ENCODE measurements at places on chromosomes 11 and 22.

GRCh38 chr11:3942956-3943497 lies 87.6 kb downstream of the STIM1 start:
- no peak for DNase-seq

- no peak for DNase-seq
These were observed 43.6 kb downstream of the TMEM135 start for GRCh38 chr11:87081358-87081757.

GRCh38 chr11:112650527-112650926 lies 310.7 kb upstream of the NCAM1 start:
- no peak for DNase-seq

DNA sequence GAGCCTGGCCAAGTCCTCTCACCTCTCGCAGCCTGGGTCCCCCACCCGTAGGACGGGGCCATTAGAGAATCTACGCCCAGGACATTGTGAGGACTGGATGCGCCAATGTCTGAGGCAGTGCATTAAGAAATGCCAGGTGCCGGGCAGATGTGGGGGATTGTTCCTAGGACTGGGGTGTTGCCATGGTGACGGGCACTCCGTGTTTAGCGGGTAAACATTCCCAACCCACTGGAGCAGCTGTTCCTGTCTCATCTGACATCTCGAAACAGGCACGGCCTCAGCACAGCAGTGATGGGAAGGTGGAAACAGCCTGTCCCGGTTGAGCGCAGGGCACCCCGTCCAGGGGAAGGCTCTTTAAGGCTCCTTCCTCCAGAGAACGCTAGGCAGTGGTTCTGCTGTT lies 99.6 kb upstream of the RTL6 start:
- DNase-seq, result peak; percentile 78

- no peak for DNase-seq
These were observed 163.4 kb downstream of the INSC start for GRCh38 chr11:15278128-15278527.

- no peak for DNase-seq
These were observed 103.1 kb downstream of the LDLRAD3 start for GRCh38 chr11:36046932-36047331.

DNA sequence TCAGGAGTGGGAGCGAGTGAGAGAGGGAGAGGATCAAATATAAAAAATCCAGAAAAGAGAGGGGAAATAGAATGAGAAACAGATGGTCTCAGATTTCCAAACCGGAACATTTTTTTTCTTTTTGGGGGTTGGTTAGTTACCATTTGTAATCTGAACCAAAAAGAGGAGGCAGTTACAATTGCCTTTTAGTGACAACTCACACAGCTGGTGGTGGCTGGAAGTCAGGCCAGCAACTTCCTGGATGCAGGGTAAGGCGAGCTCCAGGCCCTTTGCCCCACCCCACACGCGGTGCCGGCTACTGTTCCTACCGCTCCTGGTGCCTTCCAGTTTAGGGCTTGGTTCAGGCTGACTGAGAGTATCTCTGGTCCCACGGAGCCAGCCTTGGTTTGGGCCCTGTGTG lies 21.0 kb upstream of the UBASH3B start:
- DNase-seq, result peak; percentile 30

- DNase-seq, result peak; percentile 90
These were observed 88.3 kb upstream of the MTMR2 start for GRCh38 chr11:96012086-96012824.

DNA sequence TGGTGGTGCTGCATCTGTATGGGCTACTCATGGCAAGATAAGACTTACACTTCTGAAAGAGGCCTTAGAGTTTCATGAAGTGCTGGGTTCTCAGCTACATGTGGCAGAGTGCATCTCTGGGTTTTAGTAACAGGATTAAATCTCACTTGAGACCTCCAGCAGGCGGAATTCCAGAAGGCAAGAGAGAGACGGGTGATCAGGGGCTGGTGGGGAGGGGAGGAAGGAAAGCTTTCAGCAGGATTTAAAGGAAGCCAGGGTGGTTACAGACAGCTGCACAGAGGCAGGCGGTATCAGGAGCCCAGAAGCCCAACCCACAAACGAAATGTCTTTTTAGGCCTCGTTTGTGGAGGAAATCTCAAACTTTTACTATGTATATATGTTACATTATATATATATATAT lies 56.2 kb upstream of the CD82 start:
- DNase-seq, result no peak

DNA sequence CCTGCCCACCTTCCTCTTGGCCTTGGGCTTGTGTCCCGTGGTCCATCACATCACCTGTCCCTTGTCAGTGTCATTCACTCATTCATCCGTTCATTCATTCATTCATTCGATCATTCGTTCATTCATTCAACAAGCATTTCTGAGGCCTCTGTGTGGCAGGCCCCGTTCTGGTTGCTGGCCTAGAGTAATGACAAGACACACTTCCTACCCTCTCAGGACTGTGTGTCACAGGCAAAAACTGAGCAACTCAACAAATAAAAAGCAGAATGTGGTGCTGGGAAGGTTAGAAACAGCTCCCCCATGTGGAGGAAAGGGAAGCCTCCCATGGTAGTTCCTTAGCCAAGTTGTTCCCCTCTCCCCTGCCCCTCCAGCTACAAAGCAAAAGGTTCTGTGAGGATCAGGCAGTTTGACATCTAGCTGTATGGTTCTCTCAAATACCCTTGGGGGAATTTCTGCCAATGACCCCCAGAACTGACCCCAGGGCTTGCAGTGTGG lies 1.6 kb upstream of the OMP start:
- DNase-seq, result no peak

GRCh38 chr11:74937696-74938475 lies 11.0 kb downstream of the XRRA1 start:
- no peak for DNase-seq

GRCh38 chr11:92844197-92844596 lies 125.3 kb upstream of the MTNR1B start:
- no peak for DNase-seq

GRCh38 chr11:2580061-2580421 lies 119.8 kb downstream of the KCNQ1OT1 start:
- DNase-seq, result no peak

DNA sequence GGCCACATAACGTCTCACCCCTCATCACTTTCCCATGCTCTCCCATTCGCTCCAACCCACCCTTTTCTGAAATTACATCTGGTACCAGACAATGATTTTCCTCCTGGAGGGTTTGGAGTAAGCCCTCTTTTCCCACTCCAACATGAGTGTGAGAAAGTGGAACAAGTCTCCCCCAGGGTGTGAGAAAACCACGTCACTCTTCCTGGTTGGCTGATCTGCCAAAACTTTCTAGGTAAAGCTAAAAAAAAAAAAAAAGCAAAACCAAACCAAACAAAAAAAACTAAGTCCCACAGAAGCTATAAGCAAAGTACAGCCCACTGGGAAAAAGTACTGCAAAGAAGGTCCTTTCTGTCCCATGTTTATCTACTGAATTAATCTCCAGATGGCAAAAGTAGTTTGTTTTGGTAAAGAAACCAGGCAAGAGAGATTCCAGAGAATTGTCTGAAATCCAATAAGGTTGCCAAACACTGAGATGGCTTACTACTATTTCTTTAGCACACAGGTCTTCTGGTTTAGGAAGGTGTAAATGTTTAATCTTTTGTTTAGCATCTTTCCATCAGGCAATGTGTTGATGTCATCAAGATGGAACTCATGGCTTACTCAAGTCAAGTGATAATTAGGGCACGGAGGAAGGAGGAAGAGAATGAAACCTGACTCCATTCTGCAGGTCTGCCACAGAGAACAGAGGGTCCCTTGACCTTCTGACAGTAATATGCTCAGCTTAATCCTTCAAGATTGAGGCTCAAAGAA lies 395.6 kb downstream of the LARGE1 start:
- no peak for DNase-seq

- no peak for DNase-seq
These were observed 549.3 kb downstream of the METTL15 start for GRCh38 chr11:28657378-28658030.

GRCh38 chr11:94845622-94846021 lies 77.5 kb downstream of the AMOTL1 start:
- DNase-seq, result no peak

DNA sequence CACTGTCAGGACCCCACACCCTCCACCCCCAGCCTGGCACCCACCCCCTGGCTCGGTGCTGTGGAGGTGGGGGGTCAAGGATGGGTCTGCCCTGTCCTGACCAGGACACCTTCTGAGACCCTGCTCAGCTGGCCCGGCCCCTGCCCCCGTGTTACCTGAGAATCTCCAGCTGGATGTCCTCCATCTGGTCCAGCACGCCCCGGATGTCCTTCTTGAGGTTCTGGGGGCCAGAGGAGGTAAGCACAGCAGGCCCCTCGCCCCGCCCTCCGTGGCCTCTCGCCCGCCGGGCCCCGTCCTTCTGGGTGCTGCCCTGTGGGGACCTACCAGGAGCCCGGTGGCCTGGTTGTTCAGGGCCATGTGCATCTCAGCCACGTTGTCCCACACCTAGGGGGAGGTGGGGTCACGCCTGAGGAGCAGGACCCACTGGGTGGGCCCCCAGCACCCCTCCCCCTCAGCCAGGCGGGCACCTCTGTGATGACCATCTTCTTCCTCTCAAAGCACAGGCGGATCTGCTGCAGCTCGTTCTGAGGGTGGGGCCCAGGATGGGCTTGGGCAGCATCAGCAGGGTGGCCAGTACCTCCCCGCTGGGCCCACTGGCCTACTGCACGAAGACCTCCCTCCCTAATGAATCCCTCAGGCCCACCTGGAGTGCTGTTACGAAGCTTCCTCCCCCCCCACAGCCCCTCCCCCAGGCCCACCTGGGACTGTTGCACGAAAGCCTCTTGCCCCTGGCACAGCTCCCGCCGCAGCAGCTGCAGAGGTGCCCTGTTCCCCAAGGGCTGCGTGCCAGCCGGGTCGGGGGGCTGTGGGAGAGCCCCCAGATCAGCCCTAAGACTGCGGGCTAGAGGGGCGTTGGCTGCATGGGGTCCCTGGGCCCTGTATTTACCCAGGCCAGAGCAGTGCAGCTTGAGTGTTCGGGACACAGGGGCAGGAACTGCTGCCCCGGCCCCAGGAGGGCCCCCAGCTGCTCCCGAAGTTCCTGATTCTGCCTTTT lies 1.3 kb downstream of the CCDC188 start:
- DNase-seq, result no peak

DNA sequence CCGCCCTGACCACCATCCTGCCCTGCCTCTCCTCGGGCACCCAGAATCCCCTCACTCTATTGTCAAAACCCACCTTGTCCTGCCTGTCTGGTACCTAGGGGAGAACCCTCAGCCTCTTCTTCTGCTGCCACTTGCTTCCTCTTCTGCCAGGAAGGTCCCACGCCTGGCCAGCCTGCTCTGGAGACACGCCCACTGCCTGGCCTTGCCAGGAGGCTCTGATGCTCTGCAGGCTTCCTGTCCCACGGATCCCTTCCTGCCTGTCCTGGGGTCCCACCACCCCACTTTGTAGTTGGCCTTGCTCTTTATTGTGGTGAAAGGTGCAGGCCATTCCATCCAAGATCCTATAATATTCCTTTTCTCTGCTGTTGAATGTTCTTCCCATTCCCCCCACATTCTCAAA lies 63.4 kb downstream of the BMAL1 start:
- DNase-seq, result no peak

GRCh38 chr22:35346596-35347220 lies 34.2 kb upstream of the HMOX1 start:
- DNase-seq, result no peak

DNA sequence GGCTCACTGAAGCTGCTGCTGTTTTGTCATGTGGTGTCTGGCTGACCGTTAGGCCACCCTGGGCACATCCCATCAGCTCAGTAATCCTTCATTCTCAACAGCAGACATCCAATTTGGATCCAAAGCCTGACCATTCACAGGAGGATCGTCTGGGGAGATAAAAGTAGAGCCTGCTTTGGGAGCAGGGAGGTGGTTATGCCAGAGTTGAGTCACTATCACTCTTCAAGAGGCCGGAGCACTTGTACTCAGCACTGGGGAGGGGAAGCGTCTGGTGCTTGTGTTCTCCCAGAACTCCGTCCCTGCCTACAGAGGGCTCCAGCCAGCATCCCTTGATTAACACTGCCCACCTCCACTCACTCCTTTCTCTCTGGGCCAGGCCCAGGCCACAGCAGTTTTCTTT lies 382.6 kb downstream of the OPCML start:
- no peak for DNase-seq

GRCh38 chr11:64723907-64724862 lies 1.2 kb upstream of the NRXN2 start:
- DNase-seq, result no peak

GRCh38 chr11:33185756-33186155 lies 24.5 kb upstream of the CSTF3 start:
- no peak for DNase-seq

DNA sequence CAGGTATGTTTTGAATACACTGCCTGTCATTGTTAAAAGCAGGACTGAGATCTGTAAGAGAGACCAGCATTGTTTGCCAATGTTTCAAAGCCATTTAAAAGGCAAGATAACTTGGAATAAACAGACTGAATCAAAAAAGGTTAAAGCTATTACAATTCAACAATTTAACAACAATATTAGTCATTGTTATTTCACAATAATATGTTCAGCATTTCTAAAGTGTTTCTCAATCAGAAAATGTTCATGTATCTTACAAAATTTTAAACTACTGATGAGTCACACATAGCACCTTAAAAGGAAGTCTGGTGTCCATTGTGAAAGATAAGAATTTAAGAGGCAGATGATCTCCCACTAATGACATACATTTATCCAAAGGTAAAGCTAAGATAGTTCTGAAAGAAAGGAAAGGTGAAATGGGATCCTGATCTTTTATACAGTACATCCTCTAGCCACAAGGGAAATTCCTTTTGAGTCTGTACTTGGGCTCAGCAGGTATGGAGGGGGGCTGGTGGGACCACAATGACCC lies 79.7 kb downstream of the MAML2 start:
- DNase-seq, result no peak

GRCh38 chr11:72598906-72599305 lies 75.3 kb downstream of the PDE2A start:
- DNase-seq, result no peak

DNA sequence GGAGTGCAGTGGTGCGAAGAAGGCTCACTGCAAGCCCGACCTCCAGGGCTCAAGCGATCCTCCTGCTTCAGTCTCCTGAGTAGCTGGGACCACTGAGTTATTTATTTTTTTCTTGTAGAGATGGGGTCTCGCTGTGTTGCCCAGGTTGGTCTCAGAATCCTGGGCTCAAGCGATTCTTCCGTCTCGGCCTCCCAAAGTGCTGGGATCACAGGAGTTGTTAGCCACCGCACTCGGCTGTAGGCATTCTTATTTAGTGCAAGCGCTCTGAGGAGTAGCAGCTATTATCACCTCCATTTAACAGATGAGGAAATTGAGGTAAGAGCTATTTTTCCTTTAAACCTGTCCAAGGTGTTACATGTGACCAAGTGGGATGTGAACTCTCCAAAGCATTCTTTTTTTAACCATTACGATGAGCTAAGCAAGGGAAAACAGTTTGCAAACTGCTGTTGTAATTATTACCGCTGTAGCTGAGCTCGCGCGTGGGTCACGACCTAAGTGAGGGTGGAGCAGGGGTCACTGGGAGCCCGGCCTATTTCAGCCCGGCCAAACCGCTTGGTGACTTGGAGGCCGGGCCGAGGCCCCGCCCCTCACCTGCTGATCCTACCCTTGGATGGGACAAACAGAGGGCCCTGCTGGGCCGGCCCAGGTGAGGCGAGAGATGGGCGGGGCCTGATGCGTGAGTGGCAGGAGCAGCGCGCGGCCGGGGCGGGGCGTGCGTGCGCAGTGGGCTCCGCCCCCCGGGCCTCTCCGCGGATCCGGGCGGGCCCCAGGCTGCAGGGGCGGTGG lies 449 bp upstream of the KREMEN1 start:
- DNase-seq, result peak; percentile 86
